Thyroid gland (tissue), 4 donors: ENCODE measurements at places on chromosomes 4 and X. TPM values are rescaled to one million over a fixed set of nuclear protein-coding genes. Genes with fewer than 3 reads are reported as not detected.

DNA sequence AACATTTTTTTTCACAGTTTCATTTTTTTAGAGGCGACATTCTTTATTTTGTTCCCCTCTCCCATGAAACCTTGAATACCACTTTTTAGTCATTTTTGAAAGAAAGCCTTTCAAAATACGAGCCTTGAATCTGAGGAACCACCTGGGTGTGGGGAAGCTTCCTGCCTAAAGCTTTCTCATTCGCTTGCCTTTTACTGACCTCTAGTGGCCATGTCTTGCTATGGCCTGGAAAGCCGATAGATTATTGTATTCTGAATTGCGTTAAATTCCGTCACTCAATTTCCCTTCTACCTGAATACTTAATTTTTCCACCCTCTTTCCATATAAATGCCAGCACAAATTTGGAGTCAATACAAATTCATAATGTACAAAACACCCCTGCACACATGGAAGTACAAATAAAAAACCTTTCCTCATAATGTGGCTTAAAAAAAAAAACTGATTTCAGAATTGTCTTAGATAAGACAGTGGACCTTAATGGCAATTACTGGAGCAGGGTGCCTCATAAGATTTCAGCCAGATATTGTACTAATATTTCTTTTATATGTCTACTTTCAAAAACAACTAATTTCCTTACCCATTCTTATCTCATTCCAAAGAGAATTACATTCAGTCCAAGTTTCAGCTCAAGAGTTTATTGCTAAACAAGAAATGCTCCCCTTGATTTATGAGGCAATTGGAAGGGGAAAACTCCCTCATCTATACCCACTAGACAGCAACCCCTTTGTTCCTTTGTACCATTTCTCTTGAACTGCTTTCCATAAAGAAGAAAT lies 217.9 kb downstream of the CENPC start:
- H3K36me3 ChIP-seq, result no peaks in the 10 kb centered on the region
- no peaks in the 10 kb centered on the region for H3K27me3 ChIP-seq
- peak; percentile 29 for DNase-seq
- H3K4me1 ChIP-seq, result no peaks in the 10 kb centered on the region
- no peak overlapping the region for H3K4me3 ChIP-seq

DNA sequence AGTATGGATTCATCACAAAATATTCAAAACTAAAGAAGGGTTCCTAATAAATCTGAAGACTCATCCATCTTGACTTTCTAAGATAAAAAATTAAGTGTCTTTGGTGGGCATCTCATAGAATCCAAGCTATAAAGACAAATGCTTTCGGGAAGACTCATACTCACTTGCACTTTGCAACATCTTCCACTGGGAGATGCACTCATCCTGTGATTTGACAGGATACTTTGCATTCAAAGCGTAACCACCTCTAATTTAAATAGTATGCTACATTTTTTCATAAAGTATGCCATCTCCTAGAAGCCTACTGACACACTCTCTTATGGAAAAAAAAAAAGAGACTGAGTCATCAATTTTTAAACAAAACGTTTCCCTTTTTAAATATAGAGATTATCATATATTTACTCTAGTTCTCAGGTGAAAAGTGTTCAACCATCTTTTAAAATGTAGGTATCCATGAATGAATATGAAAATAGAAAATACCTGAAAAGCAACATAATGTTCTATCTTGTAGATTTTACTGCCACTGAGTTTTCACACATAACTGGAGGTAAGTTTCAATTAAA lies 119.6 kb downstream of the KLHL13 start:
- no peak overlapping the region for H3K4me3 ChIP-seq
- no peaks in the 10 kb centered on the region for H3K27me3 ChIP-seq
- no peaks in the 10 kb centered on the region for H3K36me3 ChIP-seq
- no peaks in the 10 kb centered on the region for H3K4me1 ChIP-seq

GRCh38 chr4:26369581-26369980 lies 48.8 kb downstream of the RBPJ start:
- DNase-seq, result no peak
- no peak overlapping the region for H3K4me3 ChIP-seq
- H3K27me3 ChIP-seq, result no peaks in the 10 kb centered on the region

DNA sequence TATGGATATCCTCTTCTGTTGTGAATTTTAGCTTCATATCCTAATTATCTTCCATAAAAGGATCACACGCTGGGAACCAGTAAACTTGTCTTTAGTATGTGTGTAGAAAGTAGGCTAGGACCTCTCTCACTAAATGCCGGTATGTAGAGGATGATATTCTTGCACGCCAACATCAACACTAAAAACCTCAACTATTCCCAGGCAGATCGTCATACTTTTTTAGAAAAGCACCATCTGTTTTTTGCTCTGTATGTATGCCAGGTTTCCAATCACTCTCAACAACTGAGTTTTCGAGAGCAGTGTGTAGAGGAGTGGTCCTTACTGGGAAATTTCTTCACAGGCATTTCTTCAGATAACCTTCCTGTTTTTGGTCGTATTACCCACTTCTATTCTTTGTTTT lies 283.6 kb downstream of the GALNTL6 start:
- no peak overlapping the region for H3K4me3 ChIP-seq
- H3K4me1 ChIP-seq, result no peaks in the 10 kb centered on the region
- no peaks in the 10 kb centered on the region for H3K36me3 ChIP-seq
- H3K27me3 ChIP-seq, result no peaks in the 10 kb centered on the region
- no peak for DNase-seq

DNA sequence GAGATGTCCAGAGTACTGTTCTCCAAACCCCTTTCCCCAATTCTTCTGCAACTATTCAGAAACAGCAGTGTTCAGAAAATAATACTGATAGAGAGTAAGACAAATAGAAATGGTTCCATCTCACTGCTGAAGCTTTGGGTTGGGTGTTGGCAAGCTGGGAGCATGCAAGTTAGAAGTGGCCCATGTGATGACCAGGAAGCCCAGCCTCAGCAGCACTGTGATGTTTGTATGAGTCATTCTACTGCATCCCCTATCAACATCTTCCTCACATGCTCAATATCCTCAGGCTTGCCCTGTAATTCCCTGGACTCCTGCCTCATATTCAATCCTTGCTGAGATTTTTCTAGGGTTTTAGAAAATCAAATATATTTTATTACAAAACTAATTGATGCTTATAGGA lies 96.5 kb downstream of the CHRDL1 start:
- H3K36me3 ChIP-seq, result no peaks in the 10 kb centered on the region
- H3K4me1 ChIP-seq, result no peaks in the 10 kb centered on the region
- H3K4me3 ChIP-seq, result no peak overlapping the region
- H3K27ac ChIP-seq, result no peak overlapping the region

DNA sequence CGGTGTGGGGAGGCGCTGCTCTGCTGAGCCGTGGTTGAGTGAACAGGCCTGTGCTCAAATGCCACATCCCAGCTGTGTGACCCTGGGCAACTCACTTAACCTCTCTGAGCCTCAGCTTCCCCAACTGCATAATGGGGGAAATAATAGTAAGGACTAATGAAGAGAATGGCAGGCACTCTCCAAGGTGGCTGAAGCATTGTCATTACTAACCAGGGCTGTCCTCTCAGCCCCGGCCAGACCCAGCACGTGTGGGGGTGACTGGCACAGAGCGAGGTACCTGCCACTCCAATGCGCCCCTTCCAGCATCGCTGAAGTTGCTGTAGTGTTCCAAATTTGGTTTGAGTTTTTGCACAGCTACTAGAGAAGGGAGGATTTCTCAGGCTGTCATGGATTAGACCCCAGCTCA lies 80.0 kb downstream of the ABLIM2 start:
- H3K4me3 ChIP-seq, result no peak overlapping the region
- H3K36me3 ChIP-seq, result no peaks in the 10 kb centered on the region
- no peak overlapping the region for H3K27ac ChIP-seq
- no peak for DNase-seq
- H3K4me1 ChIP-seq, result no peaks in the 10 kb centered on the region

GRCh38 chr4:55303760-55304165 lies 42.3 kb upstream of the SRD5A3 start:
- no peaks in the 10 kb centered on the region for H3K4me1 ChIP-seq
- no peaks in the 10 kb centered on the region for H3K36me3 ChIP-seq
- H3K27me3 ChIP-seq, result no peaks in the 10 kb centered on the region

GRCh38 chrX:103151799-103152198 lies 58.9 kb upstream of the NXF3 start:
- no peaks in the 10 kb centered on the region for H3K36me3 ChIP-seq
- no peak overlapping the region for H3K27ac ChIP-seq
- DNase-seq, result no peak
- H3K4me3 ChIP-seq, result no peak overlapping the region

DNA sequence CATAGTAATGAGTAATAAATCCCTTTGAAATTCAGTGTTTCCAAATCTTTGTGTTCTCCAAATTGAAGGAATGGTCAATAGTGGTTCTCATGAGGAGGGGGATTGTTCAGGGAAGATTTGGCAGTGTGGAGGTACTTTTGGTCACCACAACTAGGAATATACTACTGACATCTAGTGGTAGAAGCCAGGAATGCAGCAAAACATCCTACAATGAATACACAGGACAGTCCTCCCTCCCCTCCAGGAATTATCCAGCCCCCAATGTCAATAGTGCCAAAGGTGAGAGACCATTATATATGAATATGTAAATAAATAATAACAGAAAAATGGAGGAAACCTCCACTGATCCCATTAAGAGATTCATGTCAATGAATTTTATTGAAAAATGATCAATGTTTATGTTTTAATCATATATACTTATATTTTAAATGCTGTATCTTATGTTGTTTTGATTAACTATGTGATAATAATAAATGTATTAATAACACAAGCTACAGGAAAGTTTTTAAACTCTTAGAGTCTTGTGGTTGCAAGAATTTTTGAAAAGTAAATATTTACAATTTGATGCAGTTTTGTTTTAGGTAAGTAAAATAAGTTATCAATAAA lies 14.4 kb upstream of the FAM9A start:
- H3K4me1 ChIP-seq, result no peaks in the 10 kb centered on the region
- H3K27me3 ChIP-seq, result no peaks in the 10 kb centered on the region
- H3K27ac ChIP-seq, result no peak overlapping the region
- H3K36me3 ChIP-seq, result no peaks in the 10 kb centered on the region
- DNase-seq, result no peak

DNA sequence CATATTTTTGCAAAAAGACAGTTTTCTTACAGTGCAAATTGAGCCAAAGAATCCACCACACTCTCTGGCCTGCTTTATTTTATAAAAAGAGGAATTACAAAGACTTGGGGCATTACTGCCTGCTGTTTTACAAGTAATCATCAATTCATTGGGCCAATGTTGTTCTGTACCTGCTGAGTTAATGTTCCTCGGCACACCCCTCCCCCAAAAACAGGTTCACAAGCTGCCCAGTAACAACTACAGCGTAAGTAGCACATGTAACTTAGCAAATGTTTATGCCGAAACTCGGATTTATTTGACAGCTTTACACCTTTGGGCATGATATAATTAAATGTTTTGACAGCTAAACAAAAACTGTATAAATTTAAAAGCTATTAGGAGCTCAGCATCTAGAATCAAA lies 214.6 kb upstream of the MAB21L2 start:
- H3K4me3 ChIP-seq, result no peak overlapping the region
- no peak overlapping the region for H3K27ac ChIP-seq
- DNase-seq, result no peak
- H3K36me3 ChIP-seq, result no peaks in the 10 kb centered on the region
- H3K27me3 ChIP-seq, result no peaks in the 10 kb centered on the region
- no peaks in the 10 kb centered on the region for H3K4me1 ChIP-seq

GRCh38 chr4:26052663-26053541 lies 138.9 kb downstream of the SMIM20 start:
- DNase-seq, result no peak
- no peak overlapping the region for H3K27ac ChIP-seq
- H3K4me1 ChIP-seq, result peaks cover 1% of the 10 kb centered on the region
- no peaks in the 10 kb centered on the region for H3K27me3 ChIP-seq
- no peak overlapping the region for H3K4me3 ChIP-seq

DNA sequence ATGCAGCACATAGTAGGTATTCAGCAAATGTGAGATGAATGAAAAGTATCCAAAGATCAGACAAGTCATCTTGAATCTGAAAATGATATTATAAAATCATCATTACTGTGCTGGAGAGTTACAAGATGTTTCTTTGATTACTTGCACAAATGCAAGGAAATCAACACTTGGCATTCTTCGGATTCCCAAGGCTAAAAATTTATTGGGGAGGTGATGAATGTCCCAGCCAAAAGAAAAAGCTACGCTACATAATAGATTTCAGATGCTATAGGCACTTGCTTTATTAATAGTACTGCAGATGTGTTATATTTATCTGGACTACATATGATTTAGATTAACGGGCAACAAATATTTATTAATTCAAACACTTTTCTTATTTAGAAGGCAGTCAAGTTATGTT lies 286.7 kb upstream of the TENM3 start:
- H3K4me1 ChIP-seq, result peaks cover 28% of the 10 kb centered on the region
- H3K27ac ChIP-seq, result no peak overlapping the region
- no peaks in the 10 kb centered on the region for H3K27me3 ChIP-seq
- no peak for DNase-seq

- no peak overlapping the region for H3K27ac ChIP-seq
- peak; percentile 85 for DNase-seq
- H3K4me3 ChIP-seq, result no peak overlapping the region
- peaks cover 10% of the 10 kb centered on the region for H3K4me1 ChIP-seq
- no peaks in the 10 kb centered on the region for H3K27me3 ChIP-seq
- H3K36me3 ChIP-seq, result no peaks in the 10 kb centered on the region
These were observed 20.0 kb downstream of the CFAP97 start for GRCh38 chr4:185183622-185184281.

DNA sequence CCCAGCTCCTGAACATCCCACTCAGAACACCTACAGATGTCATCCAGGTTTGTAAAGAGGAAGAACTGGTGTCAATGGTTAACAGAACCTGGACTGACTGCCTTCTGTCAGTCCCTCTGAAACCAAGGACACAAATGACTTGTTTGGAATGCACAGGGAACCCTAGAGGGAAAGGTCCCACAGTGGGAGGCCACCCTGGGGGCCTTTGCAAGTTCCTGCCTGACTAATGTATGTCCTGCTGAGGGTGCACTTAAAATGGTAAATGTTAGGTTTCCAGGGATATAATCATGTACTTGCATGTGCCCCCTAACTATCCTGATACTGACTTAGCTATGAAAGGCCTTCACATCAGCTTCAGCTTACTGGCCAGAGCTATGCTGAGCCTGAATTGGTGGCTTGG lies 15.0 kb upstream of the XAGE2 start:
- no peak overlapping the region for H3K4me3 ChIP-seq
- H3K36me3 ChIP-seq, result no peaks in the 10 kb centered on the region
- H3K27ac ChIP-seq, result no peak overlapping the region
- no peak for DNase-seq

DNA sequence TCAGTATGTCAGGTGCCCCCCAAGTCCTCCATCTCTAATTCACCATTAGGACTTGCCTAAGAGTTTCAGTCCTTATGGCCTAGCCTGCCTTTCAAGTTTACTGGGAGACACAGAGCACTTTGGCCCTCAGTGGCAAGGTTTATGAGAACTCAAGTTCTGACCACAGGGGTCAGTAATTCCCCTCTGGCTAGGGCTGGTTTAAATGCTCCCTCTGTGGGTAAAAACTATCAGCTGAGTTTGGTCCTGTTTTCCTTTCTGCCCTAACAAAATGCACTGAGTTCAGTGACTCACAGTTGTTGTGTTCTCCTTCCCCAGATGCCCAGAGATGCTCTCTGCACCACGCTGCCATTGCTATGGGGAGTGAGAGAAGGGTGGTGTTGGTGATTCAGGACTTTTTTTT lies 163.2 kb downstream of the RELL1 start:
- DNase-seq, result no peak
- no peak overlapping the region for H3K27ac ChIP-seq
- no peaks in the 10 kb centered on the region for H3K4me1 ChIP-seq
- H3K27me3 ChIP-seq, result no peaks in the 10 kb centered on the region

Gene TECRL
- not detected for total RNA-seq

Gene MAGEA10
- not detected for total RNA-seq

Gene NR0B1
- total RNA-seq, result not detected

Gene GUCY1B1
- 6.8 TPM for total RNA-seq

Gene NUDT10
- total RNA-seq, result 0.94 TPM
